ENCODE measurements at places on chromosomes 1 and 21.

GRCh38 chr1:103106426-103107341 lies 1.6 kb downstream of the COL11A1 start:
- DNase-seq, result peak; percentile 13

DNA sequence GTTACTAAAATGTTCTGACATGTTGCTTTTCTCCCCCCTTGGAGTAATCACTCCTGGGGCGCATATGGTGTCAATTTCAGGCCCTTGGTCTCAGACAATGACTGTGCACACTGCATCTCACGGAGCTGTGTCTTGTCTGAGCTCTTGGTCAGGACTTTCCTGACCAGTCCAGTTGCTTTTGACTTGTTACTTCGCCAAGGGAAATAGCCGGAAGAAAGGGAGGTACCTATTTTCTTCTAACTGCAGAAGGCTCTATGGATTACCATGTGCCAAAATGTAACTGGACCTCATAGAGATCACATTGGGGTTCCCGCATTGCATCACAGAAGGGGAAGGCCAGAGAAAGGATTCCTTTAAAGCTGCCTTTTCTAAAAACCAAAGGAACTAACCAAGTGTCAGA lies 68.6 kb downstream of the SPAG17 start:
- DNase-seq, result no peak

DNA sequence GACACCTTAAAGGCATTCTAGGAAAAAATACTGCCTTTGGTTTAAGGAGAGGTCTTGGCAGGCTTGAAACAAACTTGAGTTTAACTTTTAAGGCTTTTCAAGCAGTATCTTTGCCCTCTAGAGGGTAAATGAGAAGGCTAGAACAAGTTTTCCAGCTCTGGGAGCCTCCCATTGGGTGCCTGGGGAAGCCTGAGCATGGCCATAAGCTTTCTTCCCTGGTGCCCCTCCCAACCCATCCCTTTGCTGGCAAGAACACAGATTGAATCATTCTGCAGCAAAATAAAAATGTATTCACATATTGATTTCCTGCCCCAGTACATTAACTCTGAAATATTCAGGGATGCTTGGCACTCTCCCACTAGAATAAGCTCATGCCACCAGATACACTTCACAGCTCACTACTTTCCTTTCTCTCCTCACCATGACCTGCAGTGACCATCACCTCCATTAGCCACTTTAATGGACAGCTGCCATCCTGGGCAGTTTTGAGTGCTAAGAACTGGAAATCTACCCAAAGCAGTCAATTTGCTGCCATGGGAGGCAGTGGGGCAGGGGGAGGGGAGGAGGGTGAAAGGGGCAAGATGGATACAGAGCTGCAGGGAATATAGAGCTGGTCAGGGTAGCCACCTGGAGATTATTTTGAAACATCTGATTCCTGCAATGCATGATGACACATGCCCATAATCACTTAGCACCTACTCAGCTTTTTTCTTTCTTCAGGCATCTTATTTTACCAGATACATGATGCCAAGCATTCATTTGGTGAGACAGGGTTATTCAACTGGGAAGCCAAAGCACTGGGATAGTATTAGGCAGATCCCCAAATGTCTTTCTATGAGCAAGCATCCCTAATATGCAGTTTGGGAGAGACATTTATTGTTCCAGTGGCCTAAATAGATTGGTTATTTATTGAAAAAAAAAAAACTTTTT lies 140.6 kb downstream of the SYT2 start:
- no peak for DNase-seq

DNA sequence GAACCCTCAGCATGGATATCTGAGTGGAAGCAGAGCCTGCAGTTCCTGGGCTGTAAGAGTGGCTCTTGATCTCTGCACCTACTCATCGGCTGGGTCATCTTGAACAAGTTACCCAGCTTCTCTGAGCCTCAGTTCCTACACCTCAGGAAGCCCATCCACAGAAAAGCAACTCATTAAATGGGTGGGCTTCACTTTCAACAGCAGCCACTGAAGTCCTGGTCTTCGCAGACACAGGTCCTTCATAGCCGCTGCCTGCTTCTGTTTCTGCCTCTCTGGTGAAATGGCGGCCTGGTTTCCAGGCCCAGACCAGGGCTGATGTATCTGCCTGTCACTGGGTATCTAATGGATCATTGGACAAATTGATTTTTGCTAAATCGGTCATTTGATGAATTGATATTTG lies 571.4 kb downstream of the PTPRU start:
- no peak for DNase-seq

DNA sequence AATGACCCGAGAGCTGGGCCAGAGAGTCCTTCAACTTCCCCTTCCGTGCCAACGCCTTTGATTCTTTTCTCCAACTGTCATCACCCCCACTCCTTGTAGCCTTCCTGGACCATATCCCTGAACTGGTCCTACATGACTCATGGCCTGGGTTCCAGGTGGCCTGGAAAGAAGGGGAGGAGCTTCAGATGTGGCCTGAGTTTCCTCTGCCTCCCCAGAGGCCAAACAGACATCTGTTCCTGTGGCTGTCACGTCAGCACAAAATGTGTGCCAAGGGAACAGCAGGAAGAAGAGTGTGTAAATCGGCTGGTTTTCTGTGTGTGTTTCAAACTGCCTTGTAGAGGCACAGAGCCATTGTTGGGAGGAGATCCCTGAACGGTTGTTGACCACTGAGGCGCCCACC lies 24.9 kb upstream of the KIRREL1 start:
- DNase-seq, result peak; percentile 94

- DNase-seq, result no peak
These were observed 466.6 kb upstream of the OLFM3 start for GRCh38 chr1:102463328-102463727.

DNA sequence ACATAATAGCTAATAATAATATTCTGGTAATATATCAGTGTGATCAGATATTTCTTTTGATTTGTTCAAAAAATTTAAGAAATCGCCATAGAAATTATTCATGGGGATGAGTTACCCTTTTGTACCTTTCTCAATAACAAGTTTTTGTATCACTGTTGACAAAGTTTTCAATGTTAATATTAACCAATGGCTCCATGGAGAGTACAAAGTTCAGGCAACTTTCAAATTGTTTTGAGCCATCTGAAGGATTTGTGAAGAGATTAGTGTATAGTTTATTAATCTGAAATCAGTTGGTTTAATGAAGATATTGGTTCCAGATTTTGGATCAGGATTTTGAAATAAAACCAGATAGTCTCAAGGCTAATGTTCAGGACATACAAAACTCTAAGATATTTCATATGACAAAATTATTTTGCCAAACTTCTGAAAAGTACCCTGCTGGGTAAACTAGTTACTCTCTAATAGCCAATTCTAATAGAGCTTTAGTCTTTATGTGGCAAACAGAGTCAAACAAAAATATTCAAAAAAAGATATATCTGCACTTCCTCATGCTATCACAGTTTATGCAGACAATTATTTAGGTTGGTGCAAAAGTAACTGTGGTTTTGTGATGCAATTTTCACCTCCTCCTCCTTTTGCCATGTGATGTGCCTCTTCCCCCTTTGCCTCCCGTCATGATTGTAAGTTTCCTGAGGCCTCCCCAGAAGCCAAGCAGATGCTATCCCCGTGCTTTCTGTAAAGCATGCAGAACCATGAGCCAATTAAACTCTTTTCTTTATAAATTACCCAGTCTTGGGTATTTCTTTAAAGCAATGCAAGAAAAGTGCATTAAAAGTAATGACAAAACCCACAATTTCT lies 1105.0 kb downstream of the PLA2G4A start:
- DNase-seq, result no peak

DNA sequence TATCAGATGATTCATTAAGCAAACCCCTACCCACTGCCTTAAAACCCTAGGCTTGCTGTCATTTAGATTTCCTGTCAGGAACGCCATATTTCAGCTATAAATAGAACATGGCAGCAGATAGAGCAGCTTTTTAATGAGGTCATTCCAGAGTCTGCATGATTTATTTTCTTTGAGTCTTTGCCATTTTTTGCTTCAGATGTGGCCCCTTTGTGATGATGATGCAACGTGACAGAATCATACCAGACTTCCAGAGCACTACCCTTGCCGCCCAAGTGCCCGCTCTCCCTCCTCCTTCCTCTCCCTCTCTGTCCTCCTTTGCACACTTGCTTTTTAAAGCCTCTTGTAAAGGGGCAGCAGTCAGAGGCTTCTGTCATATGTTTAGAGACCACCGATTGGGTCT lies 55.5 kb upstream of the TRIM67 start:
- DNase-seq, result peak; percentile 49

DNA sequence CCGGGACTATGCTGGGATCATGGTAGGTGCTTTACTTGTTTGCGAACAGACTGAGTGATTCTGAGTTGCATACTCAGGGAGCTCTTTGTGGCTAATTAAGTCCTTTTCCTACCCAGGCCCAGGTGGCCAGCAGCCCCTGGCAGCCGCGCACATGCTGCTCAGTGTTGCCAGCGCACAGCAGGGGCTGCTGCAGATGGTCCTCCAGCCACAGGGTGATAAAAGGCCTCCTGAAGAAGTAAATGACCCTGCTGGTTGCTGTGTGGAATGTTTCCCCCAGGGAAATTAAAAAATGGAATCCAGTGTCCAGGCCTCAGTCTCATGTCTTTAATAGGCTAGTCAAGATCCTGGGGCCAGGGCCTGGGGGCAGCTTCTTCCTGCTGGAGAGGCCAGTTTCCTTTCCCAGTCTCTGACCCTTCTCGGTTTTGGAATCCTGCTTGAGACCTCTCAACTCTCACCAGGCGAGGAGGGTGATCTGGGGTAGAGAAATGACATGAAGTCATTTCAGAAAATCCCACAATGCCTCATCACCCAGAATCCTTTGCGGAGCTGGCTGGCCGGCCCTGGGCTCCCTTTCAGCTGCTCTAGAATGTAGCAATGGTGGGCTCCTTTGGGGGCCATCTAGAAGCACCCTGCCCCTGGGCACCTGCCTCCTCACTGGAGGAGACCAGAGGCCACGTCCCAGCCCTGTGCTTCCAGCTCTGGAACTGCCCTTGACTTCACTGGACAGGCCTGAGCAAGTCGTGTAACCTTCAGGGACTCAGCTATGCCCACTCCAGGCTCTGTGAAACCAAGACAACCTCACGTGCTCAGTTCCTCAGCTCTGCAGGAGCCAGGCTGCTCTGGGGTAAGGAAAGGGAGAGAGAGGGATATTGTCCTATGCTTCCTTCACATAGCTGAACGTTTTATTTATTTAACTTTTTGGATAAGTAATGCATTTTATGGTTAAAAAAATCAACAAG lies 131.4 kb downstream of the MRPS6 start:
- DNase-seq, result no peak

Measured in RCC 7860 (cell line).